Activated CD8-positive, alpha-beta T cell treated with anti-CD3 and anti-CD28 coated beads, Interleukin-2, amount 10 ng/mL, durations not matched to agents 7 days and 5 days (primary cell): ENCODE measurements at places on chromosomes 11 and 22. TPM values are rescaled to one million over a fixed set of nuclear protein-coding genes. Genes with fewer than 3 reads are reported as not detected.

Gene NAALAD2
- total RNA-seq = not detected

Gene ASPHD2
- total RNA-seq = 9.2 TPM

Gene ZNRF3
- 1.3 TPM for total RNA-seq

Gene SGSM1
- total RNA-seq = not detected

Gene MUC6
- not detected for total RNA-seq

Gene DMC1
- 10.1 TPM for total RNA-seq

Gene PLAAT5
- 0.11 TPM for total RNA-seq

Gene PARVG
- 175 TPM for total RNA-seq

Gene TMA7B
- total RNA-seq = 8.7 TPM

Gene TCN2
- total RNA-seq = 0.24 TPM

- DNase-seq = no peak
These were observed 14.1 kb downstream of the TMPRSS13 start for GRCh38 chr11:117914991-117915618.

DNA sequence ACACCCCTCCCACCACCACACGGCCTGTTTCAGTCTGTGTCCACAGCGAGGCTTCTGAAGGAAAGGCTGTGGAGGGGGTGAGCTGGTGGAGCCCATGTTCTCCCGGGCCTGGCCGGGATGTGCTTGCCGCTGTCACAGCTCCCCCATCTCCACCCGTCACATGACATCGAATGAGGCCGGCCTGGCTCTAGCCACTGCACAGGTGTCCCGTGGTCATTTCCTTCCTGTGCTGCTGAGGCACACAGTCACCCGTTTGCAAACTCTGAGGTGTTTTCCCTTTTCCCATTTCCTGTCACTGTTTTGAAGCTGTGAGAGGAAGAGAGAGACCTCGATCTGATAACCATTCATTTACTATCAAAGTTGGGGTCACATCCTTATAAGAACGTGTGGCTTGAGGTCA lies 55.7 kb upstream of the CLDN5 start:
- peak; percentile 57 for DNase-seq

- no peak for DNase-seq
These were observed 1499.2 kb downstream of the LRRC4C start for GRCh38 chr11:39960206-39960605.

GRCh38 chr11:108009497-108010370 lies 1.0 kb downstream of the CUL5 start:
- peak; percentile 21 for DNase-seq

- DNase-seq = no peak
These were observed 1290.9 kb downstream of the BRD1 start for GRCh38 chr22:48536541-48537342.

DNA sequence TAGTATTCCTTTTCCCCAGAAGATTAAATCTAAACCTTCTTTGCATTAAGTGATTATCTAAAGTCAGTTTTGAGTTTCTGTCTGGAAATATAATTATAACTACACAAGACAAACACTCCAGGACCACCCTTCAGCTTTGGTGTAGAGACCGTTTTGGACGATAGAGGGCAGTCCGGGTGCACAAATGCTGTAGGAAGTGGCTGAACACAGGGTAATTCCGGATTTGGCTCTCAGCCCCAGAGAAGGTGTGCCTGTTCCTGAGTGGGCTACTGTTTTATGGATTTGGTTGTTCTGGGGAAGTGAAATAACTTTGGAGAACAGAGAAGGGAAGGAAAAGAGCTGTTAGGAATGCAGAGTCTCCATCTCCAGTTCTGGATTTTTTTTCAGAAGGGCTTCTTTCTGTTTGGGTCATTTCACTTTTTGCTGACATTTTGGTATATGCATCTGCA lies 14.8 kb downstream of the EXT2 start:
- DNase-seq = peak; percentile 76

GRCh38 chr11:129911298-129911697 lies 15.9 kb upstream of the NFRKB start:
- no peak for DNase-seq

DNA sequence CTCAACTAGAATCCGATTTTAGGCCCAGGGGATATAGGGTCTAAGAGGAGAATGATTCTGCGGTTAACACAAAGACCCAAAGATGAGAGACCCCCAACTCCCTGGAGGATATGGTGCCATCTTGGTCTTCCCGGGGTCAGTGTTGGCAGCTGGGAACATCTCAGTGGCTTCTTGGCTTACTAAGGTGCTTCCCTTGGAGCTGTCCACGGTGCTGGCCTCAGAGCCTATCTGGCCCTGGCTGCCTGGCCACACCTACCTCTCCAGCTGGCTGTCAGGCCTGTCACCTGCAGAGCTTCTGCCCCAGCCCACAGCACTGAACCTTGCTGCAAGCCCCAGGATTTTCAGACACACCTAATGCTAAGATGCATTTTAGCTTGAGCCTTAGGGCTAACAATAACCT lies 70.7 kb upstream of the THY1 start:
- peak; percentile 34 for DNase-seq

DNA sequence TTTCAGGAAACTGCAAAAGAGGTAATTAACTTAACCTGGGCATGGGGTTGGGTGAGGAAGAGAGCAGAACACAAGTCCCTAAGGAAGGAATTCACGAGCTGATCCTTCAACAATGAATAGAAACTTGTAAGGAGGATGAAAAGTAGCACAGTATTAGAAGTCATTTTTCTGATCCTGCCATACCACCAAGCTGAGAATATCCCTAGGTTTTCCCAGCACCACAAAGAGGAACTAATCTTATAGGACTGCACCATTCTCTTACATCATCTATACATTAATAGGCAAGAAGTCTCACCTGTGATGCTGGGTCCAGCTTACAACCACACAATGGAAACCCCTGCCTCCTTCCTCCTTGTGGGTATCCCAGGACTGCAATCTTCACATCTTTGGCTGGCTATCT lies at the start of gene OR52I1:
Gene OR52I1 (plus strand): TSS at position 301 of the 400 bp plus-strand sequence. CDS start 0 bp downstream, at position 301.
- no peak for DNase-seq

DNA sequence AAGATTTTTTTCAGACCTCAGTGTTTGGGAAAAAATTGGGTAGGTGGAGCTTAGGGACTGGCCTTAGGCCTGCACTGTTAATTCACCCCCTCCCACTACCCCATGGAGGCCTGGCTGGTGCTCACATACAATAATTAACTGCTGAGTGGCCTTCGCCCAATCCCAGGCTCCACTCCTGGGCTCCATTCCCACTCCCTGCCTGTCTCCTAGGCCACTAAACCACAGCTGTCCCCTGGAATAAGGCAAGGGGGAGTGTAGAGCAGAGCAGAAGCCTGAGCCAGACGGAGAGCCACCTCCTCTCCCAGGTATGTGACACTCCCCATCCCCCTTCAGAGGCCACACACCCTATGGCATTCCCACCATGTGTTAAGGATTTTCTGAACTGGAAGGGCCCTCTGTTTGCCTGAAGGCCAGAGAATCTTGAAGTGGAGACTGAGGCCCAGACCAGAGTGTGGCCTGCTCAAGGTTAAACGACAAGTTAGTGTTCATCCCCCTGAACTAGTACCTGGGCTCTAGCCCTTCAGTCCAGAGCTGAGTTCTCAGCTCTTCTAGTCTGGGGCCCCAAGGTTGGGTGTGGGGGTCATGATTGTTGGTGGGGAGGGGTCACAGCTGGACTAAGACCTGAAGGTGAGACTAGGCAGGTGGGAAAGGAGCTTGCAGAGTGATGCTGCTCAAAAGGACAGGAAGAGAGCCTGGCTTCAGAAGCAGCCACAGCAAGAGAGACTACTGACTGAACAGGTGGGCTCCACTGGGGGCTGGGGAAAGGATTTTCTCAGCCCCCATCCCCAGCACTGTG lies 2.3 kb upstream of the FOLR1 start:
- no peak for DNase-seq

- DNase-seq = no peak
These were observed 10.4 kb upstream of the CELSR1 start for GRCh38 chr22:46547883-46548244.

DNA sequence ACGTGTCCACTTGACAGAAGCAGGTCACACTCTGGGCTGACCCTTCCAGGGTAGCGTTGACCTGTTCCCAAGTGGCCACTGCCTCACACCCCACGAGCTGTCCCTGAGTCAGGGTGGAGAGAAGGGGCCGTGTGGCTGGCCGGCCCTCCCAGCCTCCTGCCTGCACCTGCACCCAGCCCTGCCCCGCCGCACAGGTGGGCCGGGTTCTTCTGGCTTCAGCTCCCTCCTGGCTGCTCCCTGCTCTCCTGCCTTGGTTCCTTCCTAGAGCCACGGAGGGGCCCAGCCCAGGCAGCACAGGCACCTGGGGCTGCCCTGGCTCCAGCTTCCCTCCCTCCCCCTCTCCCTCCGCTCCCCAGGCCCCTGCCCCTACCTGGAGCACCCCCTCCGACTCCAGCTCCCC lies 42.3 kb downstream of the MOB2 start:
- DNase-seq = no peak

GRCh38 chr11:27444801-27445215 lies 27.8 kb downstream of the LGR4 start:
- DNase-seq = no peak

- DNase-seq = no peak
These were observed 343.9 kb upstream of the CADM1 start for GRCh38 chr11:115848080-115848479.

DNA sequence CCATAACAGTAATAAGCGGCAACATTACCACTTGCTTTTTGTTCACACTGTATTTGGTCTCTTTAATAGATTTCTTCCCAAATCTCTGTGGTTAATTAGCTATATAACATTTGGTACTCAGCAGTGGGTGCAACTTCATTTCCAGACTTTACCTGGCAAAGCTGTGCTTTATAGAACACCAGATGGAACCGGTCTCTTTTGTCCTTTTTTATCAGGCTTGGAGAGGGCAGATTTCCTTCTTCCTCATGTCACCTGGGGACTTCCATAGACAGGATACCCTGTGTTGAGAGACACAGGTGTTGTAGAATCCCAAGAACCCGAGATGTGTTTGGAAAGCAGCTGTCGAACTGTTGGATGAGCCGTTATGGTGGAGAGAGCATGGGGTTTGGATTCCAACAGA lies 393.7 kb downstream of the NTM start:
- no peak for DNase-seq

GRCh38 chr11:35133656-35134055 lies 5.3 kb upstream of the CD44 start:
- DNase-seq = no peak

DNA sequence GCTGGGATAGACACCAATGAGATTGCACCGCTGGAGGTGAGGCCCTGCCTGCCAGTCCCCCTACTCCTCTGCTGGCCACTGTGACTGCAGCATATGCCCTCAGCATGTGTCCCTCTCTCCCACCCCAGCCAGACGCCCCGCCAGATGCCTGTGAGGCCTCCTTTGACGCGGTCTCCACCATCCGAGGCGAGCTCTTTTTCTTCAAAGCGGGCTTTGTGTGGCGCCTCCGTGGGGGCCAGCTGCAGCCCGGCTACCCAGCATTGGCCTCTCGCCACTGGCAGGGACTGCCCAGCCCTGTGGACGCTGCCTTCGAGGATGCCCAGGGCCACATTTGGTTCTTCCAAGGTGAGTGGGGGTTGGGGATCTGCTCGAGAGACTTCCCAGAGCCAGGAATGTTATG lies 5.7 kb upstream of the SMARCB1 start:
- DNase-seq = no peak

GRCh38 chr22:44931077-44931540 lies 78.7 kb downstream of the PHF21B start:
- DNase-seq = no peak

GRCh38 chr11:104152941-104153505 lies 10.9 kb downstream of the PDGFD start:
- no peak for DNase-seq

GRCh38 chr11:45336136-45336535 lies 50.0 kb upstream of the SYT13 start:
- DNase-seq = peak; percentile 10

DNA sequence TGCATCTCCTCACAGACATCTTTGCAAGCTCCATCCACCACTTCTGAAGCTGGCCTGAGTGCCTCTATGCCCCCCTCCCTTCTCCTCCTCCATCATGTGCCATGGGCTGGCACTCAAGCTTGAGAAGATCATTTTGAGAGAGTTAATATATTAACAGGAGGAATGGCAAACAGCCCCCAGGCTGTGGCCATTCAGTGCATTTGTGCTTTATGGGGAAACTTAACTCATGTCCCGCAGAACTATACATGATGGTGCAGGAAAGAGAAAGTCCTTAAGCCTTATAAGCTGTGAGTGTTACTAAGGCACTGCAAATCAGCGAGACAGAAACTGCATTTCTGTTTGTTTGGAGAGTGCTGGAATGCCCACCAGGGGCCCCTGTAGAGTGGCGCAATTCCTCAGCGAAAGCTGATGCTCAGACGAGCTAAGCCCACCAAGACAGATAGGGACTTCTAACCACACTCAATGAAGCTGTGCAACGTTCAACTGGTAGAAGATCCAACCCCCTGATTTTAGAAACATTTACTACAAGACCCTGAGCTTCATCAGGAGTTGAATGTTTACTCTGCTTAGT lies 26.8 kb upstream of the PHLDA2 start:
- no peak for DNase-seq

DNA sequence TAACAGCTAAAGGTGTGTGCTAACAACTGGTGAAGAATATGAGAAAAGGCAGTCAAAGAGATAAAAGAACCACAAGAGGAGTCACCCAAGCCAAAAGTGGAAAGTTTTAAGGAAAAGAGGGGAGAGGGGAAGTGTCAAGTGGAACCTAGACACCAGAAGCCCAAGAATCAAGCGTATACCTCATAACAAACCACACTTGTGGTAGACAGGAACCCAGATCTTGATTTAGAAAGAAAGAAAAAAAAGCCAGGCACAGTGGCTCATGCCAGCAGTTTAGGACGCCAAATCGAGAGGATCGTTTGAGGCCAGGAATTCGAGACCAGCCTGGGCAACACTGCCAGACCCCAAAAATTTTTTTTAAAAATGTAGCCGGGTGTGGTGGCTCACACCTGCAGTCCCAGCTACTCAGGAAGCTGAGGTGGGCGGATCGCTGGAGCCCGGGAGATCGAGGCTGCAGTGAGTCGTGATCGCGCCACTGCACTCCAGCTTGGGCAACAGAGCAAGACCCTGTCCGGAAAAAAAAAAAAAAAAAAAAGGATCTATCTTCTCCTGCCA lies 877 bp downstream of the SLC25A17 start:
- peak; percentile 34 for DNase-seq

DNA sequence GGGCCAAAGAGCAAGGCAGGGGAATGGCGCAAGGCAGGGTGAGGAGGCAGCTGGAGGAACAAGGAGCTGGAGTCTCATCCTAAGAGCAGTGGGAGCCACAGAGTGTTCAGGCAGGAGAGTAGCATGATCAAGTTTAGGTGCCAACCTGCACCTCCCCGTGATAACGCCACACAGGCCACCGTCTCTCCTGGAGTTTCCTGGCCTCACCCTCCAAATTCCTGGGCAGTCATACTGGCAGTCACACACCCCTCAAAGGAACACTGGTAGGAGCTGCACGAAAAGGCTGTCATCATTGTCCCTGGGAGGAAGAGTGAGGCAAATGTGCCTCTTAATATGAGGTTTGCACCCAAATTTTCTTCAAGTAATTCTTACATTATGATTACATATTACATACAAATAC lies 36.3 kb upstream of the RTL6 start:
- DNase-seq = no peak

GRCh38 chr22:39923696-39924095 lies 22.8 kb downstream of the GRAP2 start:
- no peak for DNase-seq

GRCh38 chr11:123384116-123384515 lies 46.0 kb upstream of the GRAMD1B start:
- no peak for DNase-seq

- DNase-seq = no peak
These were observed 6.7 kb downstream of the GDPD5 start for GRCh38 chr11:75518771-75519653.

- DNase-seq = no peak
These were observed 7.3 kb upstream of the PDE2A start for GRCh38 chr11:72681226-72682153.
